ENCODE measurements at places on chromosomes 2 and 18.

- DNase-seq, result no peak
Measured at GRCh38 chr2:114022360-114023085, 132.6 kb downstream of the ACTR3 start.

- DNase-seq, result no peak
Measured at GRCh38 chr2:238897122-238897880, 49.4 kb downstream of the TWIST2 start.

DNA sequence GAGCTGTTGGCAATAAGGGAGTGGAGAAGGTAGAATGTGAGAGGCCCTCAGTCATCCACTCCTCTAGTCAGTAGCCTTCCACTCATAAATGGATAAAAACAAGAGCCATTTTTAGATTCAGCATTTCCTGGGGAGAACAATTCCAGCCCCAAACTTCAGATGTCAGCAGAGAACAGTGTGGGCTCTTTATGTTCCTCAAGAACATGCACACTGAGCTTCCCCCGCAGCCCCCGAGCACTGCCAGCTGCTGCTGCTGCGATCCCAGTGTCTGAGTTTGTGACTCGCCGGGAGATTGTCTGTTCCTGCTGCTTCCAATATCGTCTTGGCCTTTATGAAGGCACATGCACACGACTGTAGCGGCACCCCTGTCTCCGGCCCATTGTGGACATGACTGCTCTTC, 143.7 kb upstream of the CTNNA2 start:
- no peak for DNase-seq

DNA sequence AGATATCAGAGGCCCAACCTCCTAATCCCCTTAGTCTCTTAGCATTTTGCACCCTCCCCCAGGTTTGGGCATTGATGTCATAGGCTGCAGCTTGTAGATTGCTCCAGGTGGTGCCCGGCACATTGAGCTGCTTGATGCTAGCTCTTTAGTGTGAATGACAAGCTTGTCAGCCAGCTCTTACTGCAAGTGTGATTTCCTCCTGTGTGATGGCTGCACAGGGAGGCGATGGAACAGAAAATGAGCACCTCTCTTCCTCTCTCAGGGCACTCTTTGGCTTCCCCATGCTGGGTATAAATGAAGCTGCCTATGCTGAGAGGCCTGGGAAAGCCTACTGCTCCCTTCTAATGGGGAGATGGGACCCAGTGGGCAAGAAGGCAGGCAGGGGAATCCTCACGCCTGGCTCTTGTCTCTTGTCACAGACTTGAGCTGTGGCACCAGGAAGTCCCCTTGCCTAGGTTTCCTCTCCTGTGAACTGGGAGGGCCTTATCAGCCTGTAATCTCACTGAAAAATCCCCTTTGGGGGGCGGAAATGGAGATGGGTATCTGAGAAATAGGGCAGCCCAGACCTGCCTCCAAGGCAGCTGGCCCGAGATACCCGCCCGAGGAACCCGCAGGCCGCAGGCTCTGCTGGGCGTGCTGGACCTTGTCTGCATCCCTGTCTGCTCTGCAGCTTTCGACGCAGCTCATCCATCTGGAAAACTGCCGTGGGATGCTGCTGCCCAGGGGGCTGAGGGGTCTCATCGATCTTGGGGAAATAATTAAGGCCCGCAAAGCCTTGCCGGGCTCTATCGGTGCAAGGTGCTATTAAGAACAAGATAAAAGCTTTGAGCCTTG, 163.5 kb upstream of the CXCR4 start:
- no peak for DNase-seq
